NCI-H1930 (cell line): ENCODE measurements at places on chromosomes 7 and 10.

GRCh38 chr7:130048906-130049305 is 2.3 kb downstream of the ZC3HC1 start:
- no peak for DNase-seq

- no peak for DNase-seq
These were observed 34.8 kb upstream of the OSBPL3 start for GRCh38 chr7:25014756-25015155.

GRCh38 chr7:20079080-20079479 is 138.1 kb downstream of the MACC1 start:
- DNase-seq = no peak

GRCh38 chr10:117412469-117413010 is 37.3 kb upstream of the PDZD8 start:
- DNase-seq = no peak

GRCh38 chr10:110636932-110637557 is 7.1 kb upstream of the RBM20 start:
- no peak for DNase-seq

GRCh38 chr7:149791-150636 is 42.4 kb upstream of the FAM20C start:
- no peak for DNase-seq

DNA sequence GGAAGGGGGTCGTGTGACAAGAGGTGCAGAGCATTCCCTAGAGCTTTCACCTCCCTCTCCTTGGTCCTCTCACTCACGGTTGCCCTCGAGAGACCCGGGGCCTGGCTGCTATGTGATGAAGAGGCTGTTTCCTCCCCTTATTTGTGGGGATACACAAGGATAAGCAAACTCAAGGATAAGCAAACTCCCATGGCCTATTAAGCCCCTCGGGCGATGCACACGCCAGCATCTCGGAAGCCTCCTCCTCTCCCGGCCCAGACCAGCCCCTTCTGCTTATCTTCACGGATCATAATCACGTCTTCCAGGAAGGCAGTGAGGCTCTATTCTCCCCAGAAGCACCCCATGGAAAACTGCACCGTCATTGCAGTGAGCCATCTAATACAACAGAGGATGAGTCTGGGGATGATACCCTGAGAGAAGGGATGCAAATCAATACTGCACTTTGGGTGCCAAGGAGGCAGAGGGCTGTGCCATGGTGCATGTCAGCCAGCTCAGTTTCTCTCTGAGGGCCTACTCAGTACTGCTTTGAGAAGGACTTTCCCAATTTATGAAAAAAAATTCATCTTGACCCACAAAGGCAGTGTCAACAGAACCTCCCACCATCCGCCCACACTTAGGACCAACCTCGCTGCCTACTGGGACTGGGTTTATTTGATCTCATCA is 22.2 kb downstream of the TMEM273 start:
- no peak for DNase-seq

DNA sequence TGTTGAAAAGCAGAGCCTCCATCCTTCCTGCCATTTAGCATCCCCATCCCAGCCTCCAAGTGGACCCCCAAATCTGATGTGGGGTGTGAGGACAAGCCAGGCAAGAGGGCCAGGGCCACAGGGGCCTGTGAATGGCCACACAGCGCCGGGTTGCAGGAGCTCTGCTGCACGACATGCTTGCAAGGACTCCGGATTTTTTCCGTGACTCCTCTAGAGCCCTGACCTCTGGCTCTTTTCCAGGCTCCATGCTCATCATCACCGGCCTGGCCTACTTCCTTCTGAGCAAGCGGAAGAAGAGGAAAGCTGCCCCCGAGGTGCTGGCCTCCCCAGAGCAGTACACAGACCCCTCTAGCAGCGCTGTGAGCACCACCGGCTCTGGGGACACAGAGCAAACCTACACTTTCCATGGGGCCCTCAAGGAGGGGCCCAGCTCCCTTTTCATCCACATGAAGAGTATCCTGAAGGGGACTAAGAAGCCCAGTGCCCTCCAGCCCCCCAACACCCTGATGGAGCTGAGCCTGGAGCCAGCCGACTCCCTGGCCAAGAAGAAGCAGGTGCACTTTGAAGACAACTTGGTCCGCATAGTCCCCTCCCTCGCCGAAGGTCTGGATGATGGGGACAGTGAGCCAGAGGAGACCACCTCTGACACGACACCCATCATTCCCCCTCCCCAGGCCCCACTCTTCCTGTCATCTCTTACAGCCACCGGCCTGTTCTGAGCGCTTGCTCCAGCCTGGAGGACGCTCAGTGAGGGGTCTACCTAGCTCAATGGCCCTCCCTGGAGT is 23.5 kb downstream of the TMEM72 start:
- DNase-seq = no peak

GRCh38 chr10:132756591-132756990 is 29.4 kb downstream of the NKX6-2 start:
- DNase-seq = no peak

GRCh38 chr10:69217119-69217754 is 2.9 kb upstream of the HKDC1 start:
- DNase-seq = peak; percentile 1

GRCh38 chr10:110426294-110427181 is 71.2 kb upstream of the DUSP5 start:
- no peak for DNase-seq

DNA sequence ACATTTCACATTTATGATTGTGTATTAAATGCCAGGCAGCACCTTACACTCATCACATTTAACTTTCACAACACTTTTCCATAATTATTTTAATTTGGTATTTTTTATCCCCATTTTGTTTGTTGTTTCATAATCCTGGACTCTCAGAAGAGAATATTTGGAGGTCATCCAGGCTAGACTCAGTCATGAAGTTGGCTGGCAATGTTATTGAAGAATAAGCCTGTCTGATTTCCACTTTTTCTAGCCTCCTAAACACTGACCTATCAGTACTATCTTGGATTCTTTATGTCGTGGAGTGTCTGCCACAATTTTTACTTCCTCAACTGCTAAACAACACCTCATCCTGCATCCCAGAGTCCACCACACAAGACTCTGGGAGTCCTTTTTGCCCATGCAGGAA is 372.3 kb upstream of the NRP1 start:
- DNase-seq = no peak

DNA sequence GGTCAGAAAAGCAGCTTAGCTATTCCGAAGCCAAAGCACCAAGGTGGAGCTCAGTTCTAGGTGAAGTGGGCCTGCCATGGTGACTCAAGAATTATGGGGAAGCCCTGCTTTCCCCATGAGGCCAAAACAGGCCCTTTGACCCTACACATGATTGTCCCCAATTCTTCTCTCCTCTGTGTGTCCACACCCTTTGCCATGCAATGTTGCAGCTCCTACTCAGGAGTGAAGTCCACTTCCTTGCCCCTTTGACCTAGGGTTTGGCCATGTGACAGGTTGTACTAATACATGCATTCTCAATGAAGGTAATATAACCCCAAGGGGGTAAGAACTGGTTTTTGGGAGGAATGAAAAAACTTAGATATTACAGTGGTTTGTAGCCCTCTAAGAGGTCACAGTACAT is 67.6 kb upstream of the MKRN1 start:
- no peak for DNase-seq

DNA sequence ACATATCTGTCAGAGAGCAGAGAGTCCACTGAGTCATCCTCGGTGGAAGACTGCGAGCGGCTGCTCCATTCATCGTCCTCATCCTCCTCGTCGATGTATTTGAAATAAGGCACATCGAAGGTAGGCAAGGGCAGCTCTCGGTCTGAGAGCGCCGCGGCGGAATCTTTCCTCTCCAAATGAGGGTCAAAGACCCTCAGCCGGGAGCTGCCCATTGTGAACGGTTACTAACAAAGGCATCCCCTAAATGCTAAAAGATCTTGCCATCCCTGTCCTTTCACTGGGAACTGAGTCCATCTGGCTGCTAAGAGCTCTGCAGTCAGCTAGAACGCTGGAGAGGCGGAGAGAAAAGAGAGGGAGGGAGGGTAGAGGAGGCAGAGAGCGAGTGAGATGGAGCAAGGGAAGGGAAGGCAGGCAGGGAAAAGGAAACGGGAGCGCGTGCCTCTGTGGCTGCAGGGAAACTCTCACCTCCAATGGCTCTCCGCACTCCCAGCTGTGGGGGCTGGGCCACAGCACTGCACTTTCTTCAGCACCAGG is 163.4 kb downstream of the RAPGEF5 start:
- no peak for DNase-seq

DNA sequence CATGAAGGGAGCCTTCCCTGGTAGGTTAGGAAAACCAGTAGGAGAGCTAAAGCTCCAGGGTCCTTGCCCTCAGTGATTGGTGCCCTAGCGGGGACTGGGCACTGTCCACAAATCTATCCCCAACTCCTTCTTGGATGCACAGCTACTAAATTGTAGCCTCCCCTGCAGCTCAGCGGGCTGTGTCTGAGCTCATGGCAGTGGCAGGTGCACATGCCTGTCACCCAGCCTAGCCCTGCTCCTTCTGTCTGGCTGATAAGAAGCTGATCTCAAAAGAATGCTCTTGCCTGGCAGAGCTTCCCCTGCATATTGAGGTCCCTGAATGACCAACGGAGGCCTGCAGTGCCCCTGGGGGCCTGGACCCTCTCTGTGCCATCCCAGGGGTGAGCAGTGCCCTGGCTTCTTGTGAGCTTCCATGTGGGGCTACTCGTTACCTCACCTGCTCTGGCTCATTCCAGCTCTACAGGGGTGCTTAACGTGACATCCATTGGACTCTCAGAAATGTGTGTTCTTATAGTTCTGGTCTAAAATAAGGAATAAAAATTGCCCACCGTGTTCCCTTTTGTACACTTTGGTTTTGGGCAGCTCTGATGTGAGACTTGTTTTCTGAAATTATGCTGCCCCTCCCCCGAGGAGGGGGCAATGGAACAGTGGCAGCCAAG is 59.8 kb upstream of the ANTXRL start:
- no peak for DNase-seq

DNA sequence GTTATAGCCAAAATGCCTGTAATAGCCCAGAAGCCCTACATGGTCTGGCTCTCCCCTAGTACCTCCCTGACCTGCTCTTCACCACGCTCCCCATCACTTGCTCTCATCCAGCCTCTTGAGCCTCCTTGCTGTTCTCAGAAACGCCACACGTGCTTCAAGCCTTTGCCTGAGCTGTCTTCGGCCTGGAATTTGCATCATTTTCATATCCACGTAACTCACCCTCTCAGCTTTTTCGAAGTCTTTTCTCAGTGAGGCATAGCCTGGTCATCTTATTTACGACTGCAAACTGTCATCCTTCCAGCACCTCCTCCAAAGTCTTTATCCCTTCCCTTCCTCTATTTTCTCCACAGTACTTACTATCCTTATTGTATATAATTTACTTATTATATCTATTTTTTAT is 151.0 kb upstream of the AHR start:
- DNase-seq = no peak

DNA sequence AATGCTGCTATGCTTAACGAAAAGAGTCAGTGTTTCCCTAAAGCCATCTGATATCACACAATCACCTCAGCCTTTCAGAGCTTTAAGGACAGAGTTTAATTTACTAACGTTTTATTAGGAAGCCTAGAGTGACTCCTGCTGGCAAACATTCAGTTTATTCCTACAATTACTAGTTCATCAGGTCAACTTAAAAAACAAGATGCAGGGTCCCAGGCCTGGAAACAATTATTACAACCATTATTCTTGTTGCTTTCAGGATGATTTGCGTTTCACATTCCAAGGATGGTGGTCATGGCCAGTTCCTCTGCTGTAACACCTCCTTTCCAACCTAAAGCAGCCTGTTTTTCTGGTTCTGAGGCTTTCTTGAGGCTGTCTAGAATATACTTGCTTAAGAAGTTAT is 1.5 kb upstream of the FAM53B start:
- DNase-seq = no peak

DNA sequence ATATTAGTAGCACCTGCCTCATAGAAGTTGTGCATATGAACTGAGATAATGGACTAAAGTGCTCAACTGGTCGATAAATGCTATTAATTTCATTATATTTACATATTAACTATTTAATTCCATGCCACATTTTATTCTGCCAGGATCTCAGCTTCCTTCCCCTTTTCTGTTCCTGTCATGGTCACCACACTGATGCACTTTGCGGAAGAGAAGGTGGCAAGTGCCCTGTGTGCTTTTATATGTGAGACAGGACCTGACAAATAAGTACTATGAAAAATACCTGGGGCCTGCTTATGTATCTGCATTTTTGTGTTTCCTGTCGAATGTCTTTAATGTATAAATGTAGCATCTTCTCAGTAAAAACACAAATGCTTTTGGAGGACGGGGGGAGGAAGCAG is 12.2 kb downstream of the ATP6V0E2 start:
- DNase-seq = no peak

DNA sequence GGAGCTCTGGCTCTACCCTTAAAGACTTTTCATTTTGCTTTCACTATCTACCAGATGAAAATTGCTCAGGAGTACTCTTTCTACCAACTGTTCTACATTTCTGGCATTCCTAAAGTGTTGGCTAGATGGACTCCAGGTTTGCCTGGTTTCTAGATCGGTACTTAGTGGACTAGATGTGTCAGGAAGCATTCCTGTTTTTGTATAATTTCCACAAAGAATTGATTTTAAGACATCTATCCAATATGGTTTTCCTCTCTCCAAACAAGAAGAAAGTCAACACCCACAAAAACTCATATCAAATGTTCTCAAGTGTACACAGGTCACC is 157.7 kb downstream of the CHRM2 start:
- DNase-seq = no peak

GRCh38 chr7:34463830-34464229 is 194.2 kb upstream of the NPSR1 start:
- DNase-seq = no peak

DNA sequence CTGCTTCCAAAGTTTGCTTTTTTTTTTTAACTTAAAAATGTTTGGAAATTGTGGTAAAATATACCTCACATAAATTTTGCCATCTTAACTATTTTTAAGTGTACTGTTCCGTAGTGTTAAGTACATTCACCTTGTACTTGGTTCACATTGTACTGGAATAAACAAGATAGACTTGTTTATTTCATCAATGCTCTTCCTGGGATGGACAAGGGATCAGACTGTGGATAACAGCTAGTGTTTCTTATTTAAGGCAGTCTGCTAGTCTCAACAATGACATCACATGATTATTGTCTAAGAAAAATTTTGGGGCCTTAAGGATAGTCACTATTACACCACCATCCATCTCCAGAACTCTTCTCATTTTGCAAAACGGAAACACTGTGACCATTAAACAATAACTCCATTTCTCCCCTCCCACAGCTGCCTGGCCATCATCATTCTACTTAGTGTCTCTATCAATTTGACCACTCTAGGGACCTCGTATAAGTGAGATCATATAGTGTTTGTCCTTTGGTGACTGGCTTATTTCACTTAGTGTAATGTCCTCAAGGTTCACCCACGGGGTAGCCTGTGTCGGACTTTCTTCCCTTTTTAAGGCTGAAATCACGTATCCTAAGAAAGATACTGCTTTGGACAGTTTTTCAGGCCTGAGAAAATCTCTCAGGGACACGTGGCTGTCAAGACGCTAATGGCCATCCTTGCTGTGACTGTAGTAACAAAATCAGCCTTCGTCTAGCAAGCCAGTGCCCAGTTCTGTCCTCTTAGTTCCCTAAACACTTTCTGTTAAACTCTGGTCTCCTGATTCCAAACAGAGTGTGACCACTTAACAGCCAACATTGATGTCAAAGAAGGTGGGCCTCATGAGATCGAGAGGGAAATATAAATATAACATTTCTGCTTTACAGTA is 305.2 kb downstream of the FRMD4A start:
- no peak for DNase-seq
